Activated T-cell treated with anti-CD3 and anti-CD28 coated beads for 1 hour (primary cell): ENCODE measurements at places on chromosomes 3 and 15.
A peak's percentile ranks its signal among the peaks of the same experiment; 100 is the strongest.

DNA sequence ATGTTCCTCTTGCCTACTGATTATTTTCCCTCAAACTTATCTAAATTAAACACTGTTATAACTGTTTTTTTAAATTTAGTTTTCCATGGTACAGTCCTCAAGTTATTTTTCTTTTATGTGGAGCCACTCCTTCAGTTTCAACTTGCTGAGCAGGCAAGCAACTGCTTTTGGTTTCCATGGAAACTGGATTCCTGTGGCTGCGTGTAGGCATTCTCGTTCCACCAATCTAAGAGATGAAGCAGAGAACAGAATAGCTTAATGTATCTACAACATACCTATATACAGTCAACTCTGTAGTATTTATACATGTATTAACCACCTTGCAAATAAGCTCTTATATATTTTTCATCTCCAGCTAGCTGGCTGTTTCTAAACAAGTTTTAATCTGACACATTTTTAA, 25.8 kb upstream of the ANXA2 start:
- no peak for DNase-seq

DNA sequence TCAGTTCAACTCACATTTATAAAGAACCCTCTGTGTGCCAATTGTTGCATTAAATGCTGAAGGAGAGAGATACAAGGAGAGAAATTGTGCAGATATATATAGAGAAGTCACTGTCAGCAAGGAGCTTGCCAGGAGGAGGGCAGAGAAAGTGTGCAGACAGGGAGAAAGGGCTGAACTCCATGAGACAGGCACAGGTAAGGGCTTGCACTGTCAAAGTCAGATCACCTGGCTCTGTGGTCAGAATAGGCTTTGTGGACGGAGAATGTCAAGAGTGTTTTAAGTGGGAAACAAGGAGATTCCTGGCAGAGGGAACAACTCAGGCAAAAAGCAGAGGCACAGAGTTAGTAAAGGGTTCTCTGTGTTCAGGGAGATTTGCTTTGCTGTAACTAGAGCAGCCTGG, 303.0 kb upstream of the TPRG1 start:
- no peak for DNase-seq

GRCh38 chr15:98266295-98266694, 305.8 kb downstream of the ARRDC4 start:
- no peak for DNase-seq

DNA sequence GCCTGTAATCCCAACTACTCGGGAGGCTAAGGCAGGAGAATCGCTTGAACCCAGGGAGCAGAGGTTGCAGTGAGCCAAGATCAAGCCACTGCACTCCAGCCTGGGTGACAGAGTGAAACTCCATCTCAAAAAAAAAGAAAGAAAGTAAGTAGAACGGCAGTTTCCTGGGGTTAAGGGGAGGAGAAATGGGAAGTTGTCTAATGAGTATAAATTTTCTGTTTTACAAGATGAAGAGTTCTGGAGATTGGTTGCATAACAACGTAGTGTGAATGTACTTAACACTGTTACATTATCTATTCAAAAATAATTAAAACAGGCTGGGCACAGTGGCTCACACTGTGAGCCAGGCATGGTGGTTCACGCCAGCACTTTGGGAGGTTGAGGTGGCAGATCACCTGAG, 45.4 kb downstream of the GRK7 start:
- DNase-seq, result no peak

DNA sequence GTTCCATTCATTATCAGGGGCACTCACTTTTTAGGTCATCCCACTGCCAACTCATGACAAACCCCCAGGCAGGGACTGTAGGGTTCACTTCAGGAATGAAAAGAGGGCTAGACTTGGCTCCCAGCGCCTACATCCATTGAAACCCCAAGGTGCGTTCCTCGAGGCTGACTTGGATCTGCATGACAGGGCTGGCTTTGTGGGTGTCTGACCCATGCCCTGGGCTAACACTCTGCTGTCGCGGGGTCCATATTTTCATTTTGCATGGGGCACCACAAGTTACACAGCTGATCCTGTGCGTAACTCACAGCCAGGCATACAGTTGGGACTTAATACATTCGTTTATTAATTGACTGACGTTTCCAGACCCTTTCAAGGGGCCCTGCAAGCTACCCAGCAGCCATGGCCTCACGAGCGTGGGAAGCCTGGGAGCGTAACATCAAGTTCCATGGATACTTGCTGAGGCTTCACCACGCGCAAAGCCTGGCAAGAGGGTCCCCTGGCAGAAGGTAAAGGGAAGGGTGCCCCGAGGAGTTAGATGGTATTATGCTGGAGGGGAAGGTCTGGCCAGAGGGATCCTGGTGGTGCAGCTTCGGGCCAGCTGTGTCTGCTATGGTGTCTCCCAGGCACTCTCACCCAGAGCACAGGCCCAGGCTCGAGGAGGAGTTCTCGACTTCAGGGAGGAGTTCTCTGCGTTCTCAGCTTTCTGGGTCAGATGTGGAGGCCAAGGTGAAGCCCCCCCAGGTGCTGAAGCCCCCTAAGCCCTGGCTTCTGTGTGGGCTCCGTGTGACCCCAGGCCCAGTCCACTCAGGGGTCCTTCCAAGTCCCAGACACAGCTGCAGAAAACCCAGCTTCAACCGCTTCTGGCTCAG, 85.4 kb downstream of the ADAMTS17 start:
- no peak for DNase-seq

DNA sequence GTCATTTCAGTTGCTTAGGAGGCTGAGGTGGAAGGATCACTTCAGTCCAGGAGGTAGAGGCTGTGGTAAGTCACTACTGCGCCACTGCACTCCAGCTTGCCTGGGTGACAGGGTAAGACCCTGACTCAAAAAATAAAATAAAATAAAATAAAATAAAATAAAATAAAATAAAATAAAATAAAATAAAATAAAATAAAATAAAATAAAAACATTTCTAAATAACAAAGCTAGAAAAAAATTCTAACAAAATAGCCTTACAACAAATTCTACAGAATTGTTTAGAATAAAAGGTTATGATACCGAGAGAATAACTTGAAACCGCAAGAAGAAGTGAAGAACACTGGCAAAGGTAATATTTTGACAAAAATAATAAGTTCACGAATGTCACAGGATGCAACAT, 794.3 kb downstream of the NR2F2 start:
- no peak for DNase-seq

DNA sequence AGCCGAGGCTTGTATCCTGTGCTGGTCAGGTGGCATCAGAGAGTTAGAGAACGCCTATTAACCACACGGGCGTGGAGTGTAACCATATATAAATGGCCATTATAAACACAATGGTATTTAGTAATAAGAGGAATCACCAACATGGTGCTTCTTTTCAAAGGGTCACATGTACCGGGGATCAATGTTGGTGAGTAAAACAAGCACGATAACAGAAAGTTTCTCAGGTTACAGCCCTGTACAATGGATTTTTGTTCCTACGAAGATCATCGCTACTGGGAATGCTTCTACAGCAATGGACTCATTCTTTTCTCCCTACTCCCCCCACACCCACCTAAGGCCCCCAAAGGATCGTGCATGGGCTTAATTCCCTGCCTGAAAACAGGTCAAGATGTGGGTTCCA, 42.5 kb downstream of the MEIS2 start:
- no peak for DNase-seq

GRCh38 chr15:30919877-30920550, 16.3 kb downstream of the FAN1 start:
- DNase-seq, result no peak

- peak; percentile 73 for DNase-seq
Observed at GRCh38 chr3:51501833-51502561, 2.2 kb upstream of the DCAF1 start.

DNA sequence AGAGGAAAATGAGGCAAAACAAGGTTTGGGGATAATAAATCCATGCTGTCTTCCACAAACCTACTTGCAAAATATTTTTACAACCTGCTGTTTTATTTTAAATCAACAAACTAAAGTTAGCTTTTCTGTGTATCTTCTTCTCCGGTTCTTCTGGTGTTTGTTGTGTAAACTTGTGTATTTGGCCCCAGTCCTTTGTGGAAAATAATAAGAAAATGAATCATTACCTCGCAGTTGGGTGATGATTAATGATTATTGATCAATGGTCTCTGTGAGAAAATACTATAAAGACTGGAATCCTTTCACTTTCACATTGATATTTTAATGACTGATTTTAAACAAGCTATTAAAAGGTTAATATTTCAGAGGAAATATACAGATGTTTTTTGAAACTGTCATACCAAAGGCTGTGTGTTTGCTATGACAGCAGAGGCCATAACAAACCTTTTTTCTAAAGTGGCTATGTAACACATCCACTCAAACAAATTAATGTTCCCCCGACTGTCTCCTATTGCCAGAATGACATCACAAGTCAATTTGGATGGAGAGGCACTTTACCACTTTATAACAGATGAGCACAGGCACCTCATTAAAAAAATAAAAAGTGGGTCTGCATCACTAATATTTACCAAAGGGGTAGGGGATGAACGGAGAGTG, 152.5 kb downstream of the MEX3B start:
- DNase-seq, result no peak

GRCh38 chr15:63238796-63239195, 38.6 kb upstream of the APH1B start:
- no peak for DNase-seq

DNA sequence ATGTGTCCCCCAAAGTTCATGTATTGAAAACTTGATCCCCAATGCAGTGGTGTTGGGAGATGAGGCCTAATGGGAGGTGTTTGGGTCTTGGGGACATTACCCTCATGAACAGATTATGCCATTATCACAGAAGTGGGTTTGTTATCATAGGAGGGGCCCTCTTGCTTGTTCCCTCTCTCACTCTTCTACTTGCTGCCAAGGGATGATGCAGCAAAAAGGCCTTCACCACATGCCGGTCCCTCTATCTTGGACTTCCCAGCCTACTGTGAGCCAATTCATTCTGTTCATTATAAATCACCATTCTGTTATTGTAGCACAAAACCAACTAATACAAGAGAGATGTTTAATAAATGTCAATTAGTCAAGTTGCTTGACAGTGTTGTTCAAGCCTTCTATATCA, 47.2 kb downstream of the FAM227B start:
- no peak for DNase-seq

DNA sequence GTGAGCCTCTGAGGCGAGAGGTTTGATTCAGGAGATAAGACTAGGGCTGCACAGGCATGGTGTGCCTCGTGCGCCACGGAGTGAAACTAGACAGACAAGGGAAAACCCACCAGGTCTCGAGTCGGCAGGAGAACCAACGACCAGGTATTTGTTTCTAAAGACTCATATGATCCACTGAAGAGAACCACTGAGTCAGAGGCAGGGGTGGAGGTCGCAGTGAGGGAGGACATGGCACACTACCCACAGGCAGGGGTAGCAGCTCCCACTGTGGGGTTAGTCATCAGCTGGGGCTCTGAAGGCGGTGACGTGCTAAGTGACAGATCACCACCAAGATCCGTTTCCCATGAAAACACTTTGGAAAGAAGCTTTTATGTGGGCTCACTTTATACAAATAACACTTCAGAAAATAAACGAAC, 45.7 kb downstream of the CHSY1 start:
- DNase-seq, result peak; percentile 45

- DNase-seq, result peak; percentile 49
Observed at GRCh38 chr3:133487920-133488540, 85.5 kb upstream of the CDV3 start.

DNA sequence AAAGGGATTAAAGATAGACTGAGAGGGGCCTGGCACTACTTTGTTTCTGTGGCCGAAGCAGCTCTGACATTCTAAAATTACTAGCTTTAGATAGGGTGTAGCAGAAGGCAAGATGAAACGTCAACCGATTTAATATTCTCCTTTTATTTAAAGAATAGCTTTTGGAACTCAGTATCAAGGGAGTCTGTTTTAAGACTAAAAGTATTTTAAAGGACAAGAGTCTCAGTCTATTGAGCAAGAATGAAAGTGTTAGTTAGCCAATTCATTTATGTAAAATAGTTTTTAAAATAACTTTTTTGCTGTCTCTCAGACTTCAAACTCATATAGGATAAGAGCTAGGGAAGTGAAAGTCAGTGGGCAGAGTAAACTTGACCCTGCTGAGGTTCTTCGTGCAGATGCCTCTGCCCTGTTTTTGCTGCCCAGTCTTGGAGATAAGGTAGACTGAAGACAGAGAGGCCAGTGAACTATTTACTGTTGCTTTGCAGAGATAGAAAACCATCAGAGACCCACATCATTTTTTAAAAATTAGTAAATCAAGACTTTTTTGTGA, 1090.9 kb downstream of the ROBO2 start:
- no peak for DNase-seq

- DNase-seq, result no peak
Observed at GRCh38 chr3:43316783-43317460, 30.6 kb downstream of the SNRK start.

GRCh38 chr3:187165144-187165543, 25.8 kb upstream of the RPL39L start:
- no peak for DNase-seq

GRCh38 chr15:38479266-38479665, 25.3 kb downstream of the FAM98B start:
- DNase-seq, result no peak

- DNase-seq, result no peak
Observed at GRCh38 chr3:183377307-183377959, 51.0 kb downstream of the MCF2L2 start.

DNA sequence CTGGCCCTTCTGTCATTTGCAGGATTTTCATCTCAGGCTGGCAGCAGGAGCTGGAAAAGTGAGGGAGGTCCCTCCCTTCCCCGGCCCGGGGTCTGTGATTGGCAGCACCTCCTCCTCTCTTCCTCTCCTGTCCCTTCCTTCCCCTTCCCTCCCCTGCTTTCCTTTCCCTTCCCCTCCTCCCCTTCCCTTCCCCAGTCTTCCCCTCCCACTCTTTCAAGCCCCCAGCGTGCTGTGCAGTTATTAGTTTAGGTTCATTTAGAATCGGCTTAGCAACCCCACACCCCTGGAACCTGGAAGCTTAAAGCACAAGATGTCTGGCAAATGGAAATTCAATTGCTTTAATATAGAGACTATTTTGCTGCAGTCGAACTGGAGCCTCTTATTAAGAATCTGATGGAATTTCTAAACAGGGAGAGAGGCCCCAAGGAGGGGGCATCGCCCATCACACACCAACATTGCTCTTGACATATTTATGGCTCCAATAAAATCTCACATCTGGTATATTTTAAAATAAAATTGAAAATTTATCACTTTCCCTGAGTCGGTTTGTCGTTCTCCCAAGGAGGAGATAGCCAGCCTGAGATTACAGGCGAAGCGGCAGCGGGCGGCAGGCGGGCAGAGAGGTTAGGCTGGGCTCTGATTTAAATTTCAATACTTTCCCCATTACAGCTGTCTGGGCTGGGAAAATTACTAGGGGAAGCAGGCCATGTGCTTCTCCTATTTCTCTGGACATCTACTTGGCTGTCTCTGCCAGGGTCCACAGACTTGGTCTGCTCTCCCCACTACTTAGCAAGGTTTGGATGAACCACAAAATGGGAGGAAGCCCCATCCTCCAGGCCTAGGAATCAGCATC, 98.9 kb downstream of the LINGO1 start:
- no peak for DNase-seq

- DNase-seq, result no peak
Observed at GRCh38 chr3:31895471-31895870, 85.6 kb downstream of the OSBPL10 start.

- no peak for DNase-seq
Observed at GRCh38 chr3:39479701-39480414, 12.4 kb downstream of the MOBP start.

- no peak for DNase-seq
Observed at GRCh38 chr3:23991306-23991682, 46.2 kb downstream of the NR1D2 start.

- no peak for DNase-seq
Observed at GRCh38 chr15:69891070-69891536, 206.6 kb downstream of the TLE3 start.
